ENCODE measurements at places on chromosomes 7 and 10. TPM values are rescaled to one million over a fixed set of nuclear protein-coding genes. Genes with fewer than 3 reads are reported as not detected.

ARHGAP22 gene
- total RNA-seq, result 3.8 TPM

SPDYE5 gene
- not detected for total RNA-seq

NUTM2A gene
- 2.2 TPM for total RNA-seq

NUTM2B gene
- total RNA-seq, result 0.52 TPM

TUBAL3 gene
- total RNA-seq, result 0.36 TPM
